ENCODE measurements at places on chromosomes 3 and 15. TPM values are rescaled to one million over a fixed set of nuclear protein-coding genes. Genes with fewer than 3 reads are reported as not detected.

Gene CTXN2
- 0.18 TPM for total RNA-seq

Gene ALDH1A2
- 1.7 TPM for total RNA-seq

Gene CCR5
- not detected for total RNA-seq

Gene ST3GAL6
- total RNA-seq, result 17.9 TPM

DNA sequence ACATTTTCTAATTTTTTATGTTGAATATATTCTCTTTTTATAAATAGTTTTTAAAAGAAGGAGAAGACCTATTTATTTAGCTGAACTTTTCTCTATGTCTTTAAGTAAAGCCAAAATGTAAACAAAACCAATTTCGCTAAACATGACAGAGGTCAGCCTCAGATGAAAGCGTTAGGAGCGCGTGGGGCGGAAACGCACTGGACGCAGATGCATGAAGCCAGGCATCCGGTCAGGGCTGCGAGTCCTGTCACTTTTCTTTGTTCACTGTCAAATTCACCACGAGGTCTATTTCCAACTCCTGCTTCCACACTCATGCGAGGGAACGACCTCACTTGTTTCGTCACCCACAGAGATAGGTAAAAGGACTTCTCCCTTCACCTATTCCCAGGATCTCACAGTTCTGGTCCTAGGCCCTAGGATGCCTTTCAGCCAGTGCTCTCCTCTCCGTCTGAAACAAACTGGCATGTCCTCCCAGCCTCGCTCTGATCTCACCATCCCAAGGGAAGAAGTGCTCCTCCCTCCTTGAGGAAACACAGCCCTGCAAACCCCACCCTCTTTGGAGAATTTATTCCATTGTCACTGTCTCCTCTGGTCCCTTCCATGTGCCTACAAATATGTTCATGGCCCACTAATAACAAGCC, 57.9 kb downstream of the ITGB5 start:
- peaks cover 11% of the 10 kb centered on the region for H3K36me3 ChIP-seq
- H3K4me3 ChIP-seq, result no peak overlapping the region
- DNase-seq, result no peak
- H3K27me3 ChIP-seq, result no peaks in the 10 kb centered on the region

DNA sequence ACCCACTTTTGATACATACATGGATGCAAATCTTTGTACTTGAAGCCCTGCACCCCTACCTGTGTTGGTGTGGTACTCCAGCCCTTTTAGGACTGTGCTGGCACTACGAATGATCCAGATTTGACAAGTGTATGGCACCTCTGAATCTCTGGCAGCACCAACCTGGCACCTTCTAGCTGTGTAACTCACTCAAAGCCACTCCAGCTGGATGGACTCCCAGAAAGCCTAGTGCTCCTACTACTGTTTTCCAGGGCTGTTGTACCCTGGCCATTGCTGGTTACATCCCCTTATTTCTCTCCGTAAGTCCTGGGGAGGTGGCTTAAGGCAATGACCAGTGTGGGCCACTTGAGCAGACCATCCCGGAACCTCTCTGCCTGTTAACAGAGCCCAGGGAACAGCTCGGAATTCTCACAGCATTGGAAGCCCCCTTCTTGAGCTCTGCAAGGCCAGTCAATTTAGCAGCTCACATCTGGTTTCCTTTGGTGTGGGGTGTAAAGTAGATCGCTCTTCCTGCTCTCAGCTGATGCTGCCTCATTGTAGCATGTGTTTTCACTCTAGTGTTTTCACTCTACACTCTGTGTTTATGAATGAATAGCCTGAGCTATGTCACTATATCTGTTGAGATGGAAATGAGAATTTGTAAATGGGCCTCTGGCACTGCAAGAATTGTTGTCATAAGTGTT, 12.2 kb downstream of the CALML4 start:
- peaks cover 3% of the 10 kb centered on the region for H3K27me3 ChIP-seq
- H3K27ac ChIP-seq, result no peak overlapping the region
- DNase-seq, result no peak
- peaks cover 17% of the 10 kb centered on the region for H3K4me1 ChIP-seq
- peaks cover 11% of the 10 kb centered on the region for H3K36me3 ChIP-seq

GRCh38 chr3:58068122-58068809, 60.0 kb downstream of the FLNB start:
- no peaks in the 10 kb centered on the region for H3K36me3 ChIP-seq
- no peaks in the 10 kb centered on the region for H3K27me3 ChIP-seq
- H3K4me1 ChIP-seq, result peaks cover 38% of the 10 kb centered on the region

DNA sequence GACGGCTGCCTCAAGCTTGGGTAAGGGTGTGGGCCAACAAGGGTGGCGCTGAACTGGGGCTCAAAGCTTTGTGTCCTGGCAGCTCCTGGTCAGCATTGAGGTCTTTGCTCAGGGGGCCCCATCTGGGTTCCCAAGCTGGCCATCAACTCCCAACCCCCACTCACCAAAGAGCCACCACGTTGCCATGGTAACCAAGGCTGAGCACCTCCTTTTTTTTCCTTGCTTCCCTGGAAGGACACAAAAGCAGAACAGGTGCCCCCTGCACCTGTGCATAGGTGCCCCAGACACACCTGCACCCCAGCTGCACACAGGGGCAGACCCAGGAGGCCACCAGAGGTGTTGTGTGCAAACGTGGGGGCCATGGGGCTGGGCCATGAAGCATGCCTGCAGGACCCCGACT, 16.5 kb downstream of the UROC1 start:
- no peak overlapping the region for H3K27ac ChIP-seq
- H3K36me3 ChIP-seq, result no peaks in the 10 kb centered on the region
- DNase-seq, result no peak

DNA sequence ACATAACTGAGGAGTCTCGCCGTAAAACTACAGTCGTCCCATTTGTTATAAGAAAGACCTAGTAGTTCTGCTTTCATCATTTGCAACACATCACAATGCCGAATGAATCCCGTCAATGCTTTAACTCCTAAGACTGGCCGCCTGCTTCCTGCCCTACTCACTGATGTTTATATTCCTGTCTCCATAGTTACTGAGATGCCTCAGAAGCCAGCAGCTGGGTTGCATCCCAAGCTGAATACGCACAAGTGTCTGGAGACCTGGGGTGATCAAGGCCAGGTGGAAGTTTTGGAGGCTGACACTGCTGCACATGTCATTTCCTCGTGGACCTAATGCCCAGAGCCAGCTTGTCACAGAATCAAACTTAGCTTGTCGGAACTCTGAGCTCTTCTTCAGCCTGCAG, 95.2 kb upstream of the UBE2E1 start:
- H3K27ac ChIP-seq, result no peak overlapping the region
- peaks cover 19% of the 10 kb centered on the region for H3K4me1 ChIP-seq

DNA sequence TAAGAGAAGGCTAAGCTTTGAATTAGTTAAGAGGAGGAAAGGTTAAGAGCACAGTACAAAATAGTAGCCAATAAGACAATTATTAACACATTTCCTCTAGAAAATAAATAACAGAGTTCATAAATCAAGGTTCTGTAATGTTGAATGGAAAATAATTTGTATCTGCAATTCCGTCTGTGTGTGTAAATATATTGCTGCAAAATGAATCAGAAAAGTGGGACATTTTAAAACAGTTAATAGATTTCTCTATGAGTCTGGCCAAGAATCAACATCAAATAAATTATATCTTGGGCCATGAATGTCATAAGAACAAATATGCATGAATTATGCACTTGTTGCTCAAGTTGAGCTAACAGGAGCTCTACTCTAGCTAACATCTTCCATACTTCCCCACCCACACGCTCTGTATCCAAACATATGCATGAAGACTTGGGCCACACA, 14.2 kb upstream of the SUCNR1 start:
- no peak overlapping the region for H3K4me3 ChIP-seq
- no peak for DNase-seq
- no peak overlapping the region for H3K27ac ChIP-seq
- H3K36me3 ChIP-seq, result no peaks in the 10 kb centered on the region

DNA sequence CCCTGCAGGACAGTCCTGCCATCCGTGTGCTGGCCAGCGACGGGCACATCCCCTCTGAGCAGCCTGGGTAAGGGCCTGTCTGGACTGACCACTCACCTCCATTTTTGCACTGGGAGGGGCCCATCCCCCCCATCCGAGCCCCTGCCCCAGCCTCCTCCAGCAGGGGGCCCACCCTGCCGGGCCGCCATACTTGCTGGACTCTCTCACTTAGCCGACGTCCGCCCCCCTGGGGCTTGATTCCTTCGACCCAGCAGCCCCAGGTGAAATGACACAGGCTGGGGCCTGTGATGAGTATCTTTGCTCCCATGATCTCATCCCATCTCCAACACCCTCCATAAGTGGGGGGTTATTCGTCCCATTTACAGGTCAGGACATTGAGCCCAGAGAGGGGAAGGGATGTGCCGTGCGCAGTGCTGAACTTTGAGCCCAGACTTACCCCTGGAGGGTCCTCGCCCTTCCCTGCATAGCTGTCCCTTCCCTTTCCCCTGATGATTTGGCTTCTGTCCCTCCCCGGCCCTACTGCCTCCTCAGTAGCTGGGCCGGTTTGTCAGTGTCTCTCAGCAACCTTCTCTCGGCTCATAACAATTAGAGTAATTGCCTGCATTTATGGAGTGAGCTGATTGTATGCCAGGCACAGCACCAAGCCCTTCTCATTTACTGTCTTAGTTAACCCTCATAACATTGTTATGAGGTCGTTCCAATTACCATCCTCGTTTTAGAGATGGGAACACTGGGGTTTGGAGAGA, 4.2 kb downstream of the LMAN1L start:
- no peaks in the 10 kb centered on the region for H3K36me3 ChIP-seq
- H3K4me3 ChIP-seq, result no peak overlapping the region
- peaks cover 16% of the 10 kb centered on the region for H3K4me1 ChIP-seq
- DNase-seq, result no peak

DNA sequence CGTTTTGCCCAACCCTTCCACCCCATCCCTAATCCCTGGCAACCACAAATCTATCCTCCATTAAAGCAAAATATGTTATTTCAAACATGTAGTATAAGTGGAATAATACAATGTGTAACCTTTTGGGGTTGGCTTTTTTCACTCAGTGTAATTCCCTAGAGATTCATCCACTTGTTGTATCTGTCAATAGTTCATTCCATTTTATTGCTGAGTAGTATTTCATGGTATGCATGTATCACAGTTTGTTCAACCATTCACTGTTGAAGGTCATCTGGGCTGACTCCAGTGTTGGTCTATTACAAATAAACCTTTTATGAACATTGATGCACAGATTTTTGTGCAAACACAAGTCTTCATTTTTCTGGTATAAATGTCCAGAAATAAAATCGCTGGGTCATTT, 38.8 kb downstream of the BSN start:
- H3K36me3 ChIP-seq, result no peaks in the 10 kb centered on the region
- no peak overlapping the region for H3K27ac ChIP-seq
- H3K4me3 ChIP-seq, result no peak overlapping the region
- H3K4me1 ChIP-seq, result peaks cover 3% of the 10 kb centered on the region
- no peaks in the 10 kb centered on the region for H3K27me3 ChIP-seq

GRCh38 chr15:69299943-69300588, 1.4 kb downstream of the PAQR5 start:
- peaks cover 78% of the 10 kb centered on the region for H3K27me3 ChIP-seq
- H3K4me1 ChIP-seq, result no peaks in the 10 kb centered on the region

DNA sequence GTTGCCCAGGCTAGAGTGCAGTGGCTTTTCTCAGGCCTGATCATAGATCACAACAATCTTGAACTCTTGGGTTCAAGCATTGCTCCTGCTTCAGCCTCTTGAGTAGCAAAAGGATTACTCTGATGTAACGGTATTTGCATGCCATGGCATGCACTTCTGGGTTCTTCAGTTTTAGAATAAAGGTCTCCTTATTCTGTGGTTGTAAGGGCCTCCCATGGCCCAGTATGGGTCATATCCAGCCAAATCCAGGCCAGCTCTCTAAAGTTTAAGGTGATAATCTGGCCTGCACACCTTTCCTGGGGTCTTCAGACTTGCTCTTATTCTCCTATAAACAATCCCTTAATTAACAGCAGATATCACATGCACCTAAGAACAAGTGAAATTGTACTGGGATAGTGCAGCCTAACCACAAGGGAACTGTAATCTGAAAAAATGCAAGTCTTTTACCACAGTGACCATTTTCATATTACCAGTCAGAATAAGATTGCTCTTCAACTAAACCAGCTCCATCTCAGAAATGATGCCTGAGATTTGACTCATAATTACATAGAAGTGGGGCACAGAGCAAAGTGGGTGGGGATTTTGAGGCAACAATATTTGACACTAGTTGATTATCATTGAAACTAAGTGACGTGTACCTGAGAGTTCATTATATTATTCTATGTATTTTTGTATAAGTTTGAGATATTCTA, 25.4 kb downstream of the COMMD2 start:
- H3K27me3 ChIP-seq, result no peaks in the 10 kb centered on the region
- no peak overlapping the region for H3K4me3 ChIP-seq
- H3K4me1 ChIP-seq, result no peaks in the 10 kb centered on the region
- no peak overlapping the region for H3K27ac ChIP-seq

DNA sequence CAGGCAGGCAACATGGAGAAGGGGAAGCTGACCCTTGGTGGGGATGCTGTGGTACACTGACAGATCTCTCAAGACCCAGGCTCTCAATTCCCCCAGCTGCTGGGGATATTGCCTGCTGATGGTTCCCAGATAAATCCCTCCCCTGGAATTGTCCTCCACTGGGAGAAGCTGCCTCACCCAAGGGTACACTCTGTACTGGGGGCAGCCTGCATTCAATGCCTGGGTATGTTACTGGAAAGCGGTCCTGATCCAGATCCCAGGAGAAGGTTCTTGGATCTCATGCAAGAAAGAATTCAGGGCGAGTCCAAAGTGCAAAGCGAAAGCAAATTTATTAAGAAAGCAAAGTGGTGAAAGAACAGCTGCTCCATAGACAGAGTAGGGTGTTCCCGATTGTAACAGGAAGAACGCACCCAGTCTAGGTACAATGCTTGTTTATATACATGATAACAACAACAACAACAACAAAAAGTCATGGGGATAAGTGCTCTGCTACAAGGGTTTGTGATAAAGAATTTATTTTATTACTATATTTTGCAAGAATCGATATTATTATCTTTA, 591.5 kb upstream of the ADAMTS9 start:
- H3K4me1 ChIP-seq, result peaks cover under 1% of the 10 kb centered on the region
- no peaks in the 10 kb centered on the region for H3K27me3 ChIP-seq
- H3K36me3 ChIP-seq, result no peaks in the 10 kb centered on the region
- H3K4me3 ChIP-seq, result no peak overlapping the region
- H3K27ac ChIP-seq, result no peak overlapping the region

- H3K4me1 ChIP-seq, result peaks cover 1% of the 10 kb centered on the region
- no peak overlapping the region for H3K4me3 ChIP-seq
- H3K27me3 ChIP-seq, result no peaks in the 10 kb centered on the region
- no peak overlapping the region for H3K27ac ChIP-seq
- H3K36me3 ChIP-seq, result no peaks in the 10 kb centered on the region
Measured at GRCh38 chr3:37979541-37980461, 10.8 kb upstream of the VILL start.

DNA sequence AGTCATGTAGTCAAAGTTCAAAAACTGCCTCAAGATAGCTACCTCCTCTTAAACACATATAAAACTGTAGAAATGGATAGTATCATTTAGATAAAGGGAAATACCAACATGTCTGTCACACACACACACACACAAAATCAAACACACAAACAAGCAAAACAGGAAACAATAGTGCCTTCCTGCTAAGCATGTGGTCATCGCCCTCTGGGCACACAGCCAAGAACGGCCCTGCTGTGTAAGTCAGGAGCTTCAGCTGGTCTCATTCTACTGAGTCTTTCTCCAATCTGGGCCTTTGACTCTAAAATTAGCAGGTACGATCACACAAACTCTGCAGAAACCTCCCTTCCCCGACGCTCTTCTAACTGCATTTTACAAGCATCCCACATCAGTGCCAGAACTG, 272.2 kb upstream of the CHRNA7 start:
- DNase-seq, result no peak
- no peak overlapping the region for H3K27ac ChIP-seq
- H3K36me3 ChIP-seq, result no peaks in the 10 kb centered on the region
- H3K4me3 ChIP-seq, result no peak overlapping the region
- peaks cover 5% of the 10 kb centered on the region for H3K27me3 ChIP-seq

- H3K27ac ChIP-seq, result no peak overlapping the region
- H3K36me3 ChIP-seq, result no peaks in the 10 kb centered on the region
- peaks cover 10% of the 10 kb centered on the region for H3K4me1 ChIP-seq
- H3K27me3 ChIP-seq, result peaks cover 6% of the 10 kb centered on the region
Measured at GRCh38 chr15:67033012-67033411, 32.4 kb upstream of the SMAD3 start.
